Activated CD8-positive, alpha-beta memory T cell treated with anti-CD3 and anti-CD28 coated beads for 4 hours (primary cell): ENCODE measurements at places on chromosomes 2 and 18.
A peak's percentile ranks its signal among the peaks of the same experiment; 100 is the strongest.

DNA sequence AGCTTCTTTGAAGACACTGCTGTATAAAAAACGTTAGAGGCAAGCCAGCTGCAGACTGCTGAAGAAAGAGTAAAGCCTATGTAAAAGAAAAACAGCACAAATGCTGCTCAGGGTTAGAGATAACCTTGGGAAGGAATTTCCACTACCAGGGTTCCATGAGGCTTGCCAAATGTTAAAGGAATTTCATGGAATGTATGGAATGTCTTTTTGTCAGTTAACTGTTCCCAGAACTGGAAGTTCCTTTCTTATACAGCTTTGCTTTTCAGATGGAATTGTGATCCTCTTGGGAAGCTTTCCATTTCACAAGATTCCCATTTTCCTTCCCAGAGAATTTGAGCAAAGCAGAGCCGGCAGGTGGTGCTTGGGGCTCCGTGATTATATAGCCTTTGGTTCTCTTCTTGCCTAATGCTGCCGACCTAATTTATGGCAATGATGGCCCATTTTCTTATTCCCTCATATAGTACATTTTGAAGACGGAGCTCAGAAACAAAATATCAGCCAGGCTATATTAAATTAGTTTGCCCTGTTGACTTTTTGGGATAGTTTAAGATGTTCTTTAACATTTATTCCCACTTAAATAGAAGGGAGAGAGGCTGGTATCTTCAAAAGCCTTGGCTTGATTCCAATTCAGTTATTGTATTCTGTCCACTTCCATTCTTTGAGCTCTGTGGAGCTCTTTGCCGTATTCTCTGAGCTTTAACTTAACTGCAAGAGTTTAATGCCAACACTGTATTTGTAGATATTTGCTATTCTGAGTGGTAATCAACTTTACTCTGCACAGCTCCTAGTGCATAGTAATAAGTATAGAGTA, 162.3 kb downstream of the PHLPP1 start:
- DNase-seq: no peak

- DNase-seq: no peak
Observed at GRCh38 chr2:20916604-20917286, 93.8 kb upstream of the LDAH start.

DNA sequence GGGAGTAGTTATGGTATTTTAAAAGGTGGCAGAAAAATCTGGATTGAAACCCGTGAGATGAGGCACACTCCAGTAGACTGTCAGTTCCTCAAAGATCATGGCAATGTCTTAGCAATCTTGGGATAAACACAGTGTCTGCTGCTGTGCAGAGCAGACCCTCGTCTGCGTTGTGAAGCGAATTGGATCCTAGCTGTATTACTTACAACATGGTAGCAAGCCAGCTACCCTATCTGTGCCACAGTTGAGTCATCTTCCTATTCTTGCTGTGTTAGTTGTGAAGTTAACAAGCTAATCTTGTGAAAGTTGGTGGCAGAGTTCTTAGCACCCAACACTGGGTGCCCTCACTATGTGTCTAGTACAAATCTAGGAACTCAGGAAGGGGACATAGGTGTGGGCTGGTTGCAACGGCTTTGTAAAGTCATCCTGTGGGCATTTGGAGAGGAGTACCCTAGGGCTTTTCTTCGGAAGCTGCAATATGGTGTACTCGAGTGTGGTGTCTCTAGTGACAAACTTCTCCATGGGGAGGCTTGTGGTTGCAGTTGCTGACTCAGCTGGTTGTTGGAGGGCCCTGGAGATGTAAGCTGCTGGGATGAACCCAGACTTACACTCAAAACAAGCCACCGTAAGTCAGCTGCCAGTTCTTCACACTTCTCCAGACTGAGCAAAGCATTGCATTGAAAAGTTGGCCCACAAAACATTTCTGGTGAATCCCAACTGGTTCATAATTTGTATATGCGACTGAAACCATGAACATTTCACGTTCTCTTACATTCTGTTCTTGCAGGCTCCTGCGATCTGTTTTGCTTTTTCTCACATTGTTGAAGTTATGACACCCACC, 61.5 kb downstream of the ADCYAP1 start:
- DNase-seq: no peak

- peak; percentile 54 for DNase-seq
Observed at GRCh38 chr2:96951125-96951654, 35.2 kb downstream of the FAM178B start.

DNA sequence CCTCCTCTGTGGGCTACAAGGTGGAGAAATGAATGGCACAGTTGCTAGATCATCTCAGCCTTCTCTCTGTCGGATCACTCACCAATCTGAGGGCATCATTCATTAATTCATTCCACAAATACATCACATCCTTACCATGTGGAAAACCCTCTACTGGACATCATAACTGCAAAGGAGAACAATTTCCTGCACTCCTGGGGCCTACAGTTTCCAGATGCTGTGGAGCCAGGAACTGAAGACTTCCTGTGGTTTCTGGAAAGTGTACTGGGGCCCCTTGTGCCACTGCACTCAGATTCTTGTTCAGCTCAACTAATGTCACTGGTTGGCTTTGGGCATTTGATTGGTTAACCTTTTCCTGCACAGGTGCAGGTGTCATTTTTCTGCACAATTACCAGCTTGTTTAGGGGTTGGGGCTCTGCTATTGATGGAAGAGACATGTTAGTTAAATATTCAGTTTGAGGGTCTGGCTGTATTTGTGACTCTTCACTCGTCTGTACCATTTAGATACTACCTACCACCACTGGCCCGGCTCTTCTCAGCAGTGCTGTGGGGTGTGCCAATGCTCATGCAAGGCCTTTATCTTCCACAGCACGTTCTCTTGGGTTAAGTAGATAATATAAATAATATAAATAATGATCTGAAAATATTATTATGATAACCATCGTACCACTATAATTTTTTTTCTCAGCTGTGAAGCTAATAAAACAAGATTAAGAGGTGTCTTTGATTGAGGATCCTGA, 427.3 kb downstream of the TSN start:
- DNase-seq: no peak

- DNase-seq: no peak
Observed at GRCh38 chr18:63603772-63604171, 16.6 kb downstream of the SERPINB13 start.

GRCh38 chr2:223383315-223383714, 218.8 kb downstream of the SCG2 start:
- no peak for DNase-seq

DNA sequence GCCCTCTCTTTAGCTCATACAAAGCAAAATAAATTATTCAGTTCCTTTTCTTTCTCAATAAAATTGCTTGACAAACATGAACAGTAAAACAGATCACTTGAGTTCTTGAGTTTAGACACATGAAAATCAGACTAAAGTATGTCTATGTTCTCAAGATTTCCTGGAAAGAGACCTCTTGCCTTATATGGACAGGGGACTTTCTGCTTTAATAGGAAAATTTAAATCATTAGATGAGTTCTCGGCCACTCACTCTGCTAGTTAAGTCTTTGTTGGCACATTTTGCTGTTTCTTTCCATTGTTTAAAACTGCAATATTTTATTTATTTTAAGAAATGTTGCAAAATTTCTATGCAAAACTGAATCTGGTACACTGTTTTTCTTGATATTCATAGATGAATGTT, 207.8 kb downstream of the RND3 start:
- DNase-seq: no peak

GRCh38 chr18:34097312-34097711, 127.4 kb downstream of the NOL4 start:
- DNase-seq: no peak

DNA sequence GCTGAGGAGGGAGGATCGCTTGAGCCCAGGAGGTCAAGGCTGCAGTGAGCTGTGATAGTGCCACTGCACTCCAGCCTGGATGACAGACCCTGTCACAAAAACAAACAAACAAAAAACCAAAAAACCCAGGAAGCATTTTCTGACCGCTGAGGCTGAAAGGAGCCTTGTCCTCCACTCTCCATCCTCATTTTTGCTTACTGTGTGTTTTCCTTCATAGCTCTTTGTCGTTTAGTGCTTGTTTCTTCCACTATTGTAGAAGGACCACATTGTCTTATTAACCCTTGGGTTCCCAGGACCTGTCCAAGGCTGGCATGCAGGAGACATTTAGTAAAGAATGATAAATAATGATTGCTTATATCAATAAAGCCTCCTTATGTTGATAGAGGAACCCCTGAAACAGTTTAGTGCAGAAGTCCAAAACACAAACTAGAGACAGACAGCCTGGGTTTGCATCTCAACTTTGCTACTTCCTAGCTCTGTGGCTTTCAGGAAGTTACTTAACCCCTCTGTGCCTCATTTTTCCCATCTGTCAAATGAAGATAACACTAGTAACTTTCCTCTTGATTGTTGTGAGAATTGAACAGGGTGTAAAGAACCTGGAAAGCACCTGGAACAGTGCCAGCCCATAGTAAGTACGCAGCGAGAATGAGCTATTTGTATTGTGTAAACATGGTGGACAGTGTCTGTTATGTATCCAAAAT, 126.0 kb downstream of the LPIN1 start:
- no peak for DNase-seq

GRCh38 chr2:217976301-217976700, 26.5 kb downstream of the TNS1 start:
- no peak for DNase-seq

- no peak for DNase-seq
Observed at GRCh38 chr18:46427216-46427995, 229.6 kb downstream of the LOXHD1 start.

DNA sequence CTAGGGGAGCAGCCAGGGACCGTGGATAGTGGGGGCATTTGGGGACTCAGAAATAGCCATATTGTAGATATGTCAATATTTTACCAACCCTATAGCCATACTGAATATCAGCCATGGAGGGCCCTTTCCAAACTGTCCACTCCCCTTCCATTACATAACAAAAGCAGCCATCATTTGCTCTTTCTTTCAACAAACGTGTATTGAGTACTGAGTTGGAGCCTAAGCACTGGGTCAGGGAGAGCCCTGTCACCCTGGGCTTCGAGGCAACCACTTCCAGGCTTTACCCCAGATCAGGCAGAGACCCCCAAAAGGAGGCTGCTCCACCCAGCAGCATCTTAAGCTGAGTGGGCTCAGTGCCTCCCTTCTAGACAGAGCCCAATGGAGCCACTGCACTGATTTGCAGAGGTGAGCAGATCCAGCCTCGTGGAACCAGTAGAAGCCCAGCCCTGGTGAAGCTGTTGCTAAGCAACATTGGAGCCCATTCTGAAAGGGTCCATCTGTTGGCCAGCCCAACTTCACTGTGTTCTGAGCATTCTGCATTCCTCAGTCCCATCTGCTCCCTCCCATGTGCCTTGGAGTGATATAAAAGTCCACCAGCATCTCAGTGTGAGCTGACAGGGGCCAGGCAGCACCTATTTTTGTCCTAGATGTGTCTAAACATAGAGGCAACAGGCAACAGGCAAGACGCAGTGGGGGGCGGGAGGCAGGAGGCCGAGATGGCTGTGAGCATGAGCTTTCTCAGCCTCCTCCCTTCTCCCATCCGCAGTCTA, 112.1 kb downstream of the PLB1 start:
- DNase-seq: no peak

DNA sequence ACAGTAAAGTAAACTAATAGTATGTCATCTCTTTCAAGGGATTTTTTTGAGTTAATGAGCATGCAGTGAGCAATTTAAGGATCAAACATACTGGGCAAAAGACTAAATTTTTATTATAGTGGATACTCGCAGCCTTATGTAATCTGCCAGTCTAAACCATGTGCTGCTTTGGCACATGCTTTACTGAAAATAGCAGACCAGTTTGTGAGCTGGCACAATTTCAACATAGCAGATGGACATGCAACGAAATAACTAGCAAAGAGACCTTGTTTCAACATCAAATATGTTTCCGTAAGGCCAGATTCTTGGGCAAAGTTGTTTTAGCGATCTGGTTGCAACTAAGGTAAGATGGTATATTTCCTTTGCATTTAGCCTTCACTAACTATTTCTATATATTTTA, 807.3 kb downstream of the NR4A2 start:
- no peak for DNase-seq

- DNase-seq: no peak
Observed at GRCh38 chr2:229244975-229245374, 26.1 kb downstream of the PID1 start.

DNA sequence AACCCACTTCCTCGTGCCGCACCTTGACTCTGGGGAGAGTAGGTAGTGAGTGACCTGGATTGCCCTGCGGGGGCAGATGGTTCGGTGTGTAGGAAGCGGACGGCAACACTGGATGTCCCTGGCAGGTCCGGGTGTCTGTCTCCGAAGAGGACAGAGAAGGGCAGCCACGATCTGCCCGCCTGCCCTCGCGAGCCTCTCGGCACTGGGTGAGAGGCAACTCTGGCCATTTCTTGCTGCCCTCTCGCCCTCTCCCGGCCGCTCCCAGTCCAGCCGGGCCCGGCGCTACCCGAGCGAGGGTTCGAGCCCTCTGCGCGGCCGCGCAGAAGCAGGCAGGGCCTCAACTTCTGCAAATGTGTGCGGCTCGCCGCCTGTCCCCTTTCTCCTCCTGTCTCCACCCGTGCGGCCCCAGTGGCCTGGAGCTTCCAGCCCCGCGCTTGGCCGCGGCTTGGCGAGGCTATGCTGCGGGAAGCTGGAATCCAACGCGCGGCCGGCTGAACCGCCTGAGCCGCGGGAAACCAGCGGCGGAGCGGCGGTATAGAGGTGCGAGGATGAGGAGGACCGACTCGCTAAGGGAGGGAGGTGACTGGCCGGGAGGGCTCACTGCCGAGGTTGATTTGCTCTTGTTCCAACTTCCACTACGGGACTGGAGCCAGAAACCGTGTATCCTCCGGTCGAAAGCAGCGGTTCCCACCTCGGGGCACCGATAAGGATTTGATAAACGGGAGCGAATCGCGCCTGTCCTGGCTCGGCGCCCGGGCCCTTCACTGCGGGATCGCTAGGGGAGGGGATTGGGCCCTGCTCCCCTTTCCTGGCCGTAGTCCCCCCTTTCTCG, 1.5 kb downstream of the EPAS1 start:
- no peak for DNase-seq

DNA sequence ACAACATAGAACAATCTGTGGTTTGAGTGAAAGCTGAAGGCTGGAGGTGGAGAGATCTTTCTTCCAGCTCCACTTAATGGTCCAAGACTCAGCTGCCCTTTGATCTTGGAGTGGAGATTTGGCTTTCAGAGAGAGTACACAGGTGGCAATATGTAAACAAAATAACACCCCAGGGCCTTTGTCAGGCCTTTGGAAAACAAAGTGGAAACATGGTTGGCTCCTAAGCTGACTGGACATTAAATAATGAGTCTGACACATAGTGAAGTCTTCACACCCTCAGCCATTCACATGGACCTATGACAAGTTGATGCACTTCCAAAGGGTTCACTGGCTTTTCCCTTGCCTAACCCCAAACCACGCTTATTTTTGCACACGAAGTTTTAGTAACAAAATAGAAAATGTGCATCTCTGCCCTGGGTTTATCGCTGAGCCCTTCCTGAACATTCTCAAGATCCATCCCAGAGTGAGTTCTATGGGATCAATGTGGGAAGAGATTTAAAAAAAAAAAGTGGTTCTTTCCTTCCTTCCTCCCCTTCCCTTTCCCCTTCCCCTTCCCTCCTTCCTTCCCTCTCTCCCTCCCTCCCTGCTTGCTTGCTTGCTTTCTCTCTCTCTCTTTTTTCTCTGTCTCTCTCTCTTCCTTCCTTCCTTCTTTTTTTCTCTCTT, 201.3 kb upstream of the NT5C1B start:
- DNase-seq: no peak
